ENCODE measurements at places on chromosomes 13 and 19.

DNA sequence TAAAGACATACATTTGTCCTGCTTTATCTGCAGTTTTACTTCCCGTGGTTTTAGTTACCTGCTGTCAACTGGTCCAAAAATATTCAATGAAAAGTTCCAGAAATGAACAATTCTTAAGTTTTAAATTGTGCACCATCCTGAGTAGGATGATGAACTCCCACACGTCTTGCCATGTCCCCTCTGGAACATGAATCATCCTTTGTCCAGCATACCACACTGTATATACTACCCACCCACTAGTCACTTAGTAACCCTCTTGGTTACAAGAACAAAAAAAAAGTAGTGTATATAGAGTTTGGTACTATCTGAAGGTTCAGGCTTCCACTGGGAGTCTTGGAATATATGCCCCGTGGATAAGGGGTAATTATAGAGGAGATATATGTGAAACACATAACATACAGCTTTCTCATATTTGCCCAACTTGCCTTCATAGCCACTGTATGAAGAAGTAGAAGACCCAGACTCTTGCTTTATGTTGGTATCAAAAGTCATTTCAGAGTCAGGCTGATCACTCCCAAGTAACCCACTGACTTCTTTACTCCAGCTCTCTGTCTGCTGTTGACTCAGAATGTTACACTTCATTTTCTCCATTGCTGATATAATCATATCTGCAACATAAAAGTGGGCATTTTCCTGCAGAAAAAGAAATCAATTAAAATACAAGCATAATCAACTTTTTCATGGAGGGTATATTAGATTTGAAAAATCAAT lies 19.3 kb downstream of the RUBCNL start:
- DNase-seq: no peak

GRCh38 chr13:77558016-77558415 lies 22.5 kb downstream of the SCEL start:
- no peak for DNase-seq

DNA sequence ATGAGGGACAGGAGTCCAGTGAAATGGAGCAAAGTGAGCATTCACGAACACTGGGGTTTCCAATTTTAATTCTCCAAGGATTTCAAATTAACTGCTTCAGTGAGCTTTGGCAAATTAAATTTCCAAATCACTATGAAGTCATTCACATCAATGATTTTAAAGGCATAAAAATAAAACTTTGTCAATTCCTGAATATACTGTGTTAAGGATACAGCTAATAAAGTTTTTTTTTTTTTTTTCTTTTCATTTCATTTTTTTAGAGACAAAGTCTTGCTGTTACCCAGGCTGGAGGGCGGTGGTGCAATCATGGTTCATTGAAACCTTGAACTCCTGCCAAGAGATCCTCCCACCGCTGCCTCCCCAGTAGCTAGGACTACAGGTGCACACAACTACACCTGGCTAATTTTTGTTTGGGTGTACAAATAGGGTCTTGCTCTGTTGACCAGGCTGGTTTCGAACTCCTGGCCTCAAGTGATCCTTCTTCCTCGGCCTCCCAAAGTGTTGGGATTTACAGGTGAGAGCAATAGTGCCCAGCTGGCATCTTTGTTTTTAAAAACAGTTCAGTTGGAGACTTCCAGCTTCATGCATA lies 21.9 kb downstream of the RBM26 start:
- DNase-seq: no peak

DNA sequence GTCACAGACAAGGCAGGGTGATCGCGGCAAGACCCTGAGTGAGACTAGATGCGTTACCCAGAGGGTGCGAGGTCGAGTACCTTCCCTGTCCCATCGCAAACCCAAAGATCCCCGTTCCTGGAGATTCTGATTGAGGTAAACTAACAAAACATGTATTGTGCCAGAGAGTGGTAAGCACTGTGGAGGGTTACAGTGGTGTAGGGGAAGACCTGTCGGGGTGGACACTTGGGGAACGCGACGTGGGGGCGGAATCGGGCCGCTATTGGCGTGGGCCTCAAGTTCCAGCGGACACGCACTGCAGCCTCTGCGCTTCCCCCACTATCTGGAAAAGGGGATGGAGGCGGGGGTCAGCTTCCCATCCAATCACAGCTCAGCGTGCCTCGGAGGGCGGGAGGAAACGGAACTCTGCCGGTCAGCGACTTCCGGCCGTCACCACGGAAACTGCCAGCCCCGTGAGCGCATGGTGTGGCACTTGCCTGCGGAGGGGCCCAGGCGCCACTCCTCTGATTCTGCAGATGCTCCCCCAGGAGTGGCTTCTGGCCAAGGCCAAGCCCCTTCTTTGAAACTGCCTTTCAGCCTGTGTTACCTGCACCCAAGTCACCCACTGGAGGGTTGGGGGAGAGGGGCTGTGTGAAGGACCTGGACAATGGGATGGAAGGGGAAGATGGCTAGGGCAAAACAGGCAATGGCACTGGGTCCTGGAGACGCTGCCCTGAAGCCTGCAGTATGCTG lies 1.0 kb upstream of the UBE2M start:
- DNase-seq: no peak

GRCh38 chr19:40928850-40929249 lies 46.8 kb upstream of the CYP2A7 start:
- no peak for DNase-seq

DNA sequence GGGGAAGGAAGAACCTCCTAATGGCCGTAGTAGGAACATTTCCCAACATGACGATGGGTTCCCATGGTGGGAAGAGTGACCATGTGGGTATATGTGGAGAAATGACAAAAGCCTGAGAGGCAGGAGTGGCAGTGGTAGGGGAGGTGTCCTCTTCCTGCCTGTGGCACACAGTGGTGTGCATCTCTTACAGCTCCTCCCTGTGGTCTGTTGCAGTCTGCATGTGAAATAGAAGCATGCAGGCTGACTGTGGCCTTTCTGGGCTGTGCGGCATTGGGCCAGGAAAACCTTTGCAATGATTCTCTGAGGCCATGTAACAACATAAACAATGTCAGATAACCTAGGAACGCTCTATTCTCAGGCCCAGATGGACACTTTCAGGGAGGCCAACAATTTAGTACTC lies 84.0 kb downstream of the LACC1 start:
- no peak for DNase-seq

GRCh38 chr19:47142779-47143178 lies 12.1 kb downstream of the SAE1 start:
- no peak for DNase-seq

DNA sequence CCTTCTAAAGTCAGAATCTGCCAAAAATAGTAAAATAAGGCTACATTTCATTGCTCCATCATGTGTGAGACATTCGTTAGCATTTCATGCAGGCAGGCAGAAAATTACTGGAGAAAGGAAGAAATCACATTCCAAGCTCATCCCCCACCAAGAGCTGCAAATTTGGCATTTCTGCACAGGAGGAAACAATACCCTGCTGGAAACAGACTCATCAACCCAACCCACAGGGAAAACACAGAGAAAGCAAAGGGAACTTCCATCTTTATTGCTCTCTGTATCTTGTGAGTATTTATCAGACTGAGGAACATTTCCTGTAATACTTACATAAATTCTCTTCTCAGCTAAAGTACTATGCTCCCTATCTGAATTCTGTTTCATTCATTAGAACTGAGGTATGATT lies 95.7 kb downstream of the KCTD12 start:
- no peak for DNase-seq

DNA sequence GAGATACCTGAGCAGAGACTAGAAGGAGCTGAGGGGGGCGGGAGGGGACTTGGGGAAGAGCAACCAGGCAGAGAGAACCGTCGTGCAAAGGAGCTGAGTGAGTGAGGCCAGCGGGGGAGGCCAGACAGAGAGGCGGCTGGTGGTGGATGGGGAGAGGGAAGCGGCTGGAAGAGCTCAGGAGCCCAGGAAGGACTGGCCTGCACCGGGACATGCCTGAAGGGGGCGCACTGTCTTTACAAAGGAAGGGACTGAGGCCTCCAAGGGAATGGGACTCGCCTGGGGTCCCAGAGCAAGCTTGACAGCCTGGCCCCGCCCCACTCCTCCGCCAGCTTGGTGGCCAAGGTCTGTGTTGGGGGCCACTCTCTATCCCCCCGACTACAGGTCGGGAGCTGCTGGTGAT lies 14.9 kb downstream of the ONECUT3 start:
- DNase-seq: no peak

DNA sequence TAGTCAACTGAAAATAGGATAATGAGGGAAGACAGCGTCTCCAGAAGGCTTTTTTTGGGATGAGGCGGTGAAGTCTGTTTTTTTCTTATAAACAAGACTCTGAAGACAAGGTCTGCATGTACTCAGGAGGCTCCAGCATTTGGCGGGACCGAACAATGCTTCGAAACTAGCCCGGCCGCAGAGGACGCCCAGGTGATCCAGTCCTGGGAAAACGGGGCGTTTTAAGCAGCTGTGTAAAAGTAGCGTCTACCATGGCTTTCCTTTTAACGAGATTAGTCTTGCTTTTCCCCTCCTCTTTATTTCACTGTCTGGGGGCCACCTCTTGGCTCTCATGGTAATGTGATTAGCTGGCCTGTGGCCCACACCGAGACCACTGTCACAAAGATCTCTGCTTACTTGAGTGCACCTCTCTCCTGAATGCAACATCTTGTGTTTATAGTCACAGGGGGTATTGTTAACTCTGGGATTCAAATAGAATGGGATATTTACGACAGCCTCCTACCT lies 29.4 kb upstream of the GTF3A start:
- no peak for DNase-seq
